Stimulated activated CD4-positive, alpha-beta T cell treated with anti-CD3 and anti-CD28 coated beads, Interleukin-2, amount 100 ng/mL, for 48 hours (primary cell): ENCODE measurements at places on chromosomes 3 and 15.

DNA sequence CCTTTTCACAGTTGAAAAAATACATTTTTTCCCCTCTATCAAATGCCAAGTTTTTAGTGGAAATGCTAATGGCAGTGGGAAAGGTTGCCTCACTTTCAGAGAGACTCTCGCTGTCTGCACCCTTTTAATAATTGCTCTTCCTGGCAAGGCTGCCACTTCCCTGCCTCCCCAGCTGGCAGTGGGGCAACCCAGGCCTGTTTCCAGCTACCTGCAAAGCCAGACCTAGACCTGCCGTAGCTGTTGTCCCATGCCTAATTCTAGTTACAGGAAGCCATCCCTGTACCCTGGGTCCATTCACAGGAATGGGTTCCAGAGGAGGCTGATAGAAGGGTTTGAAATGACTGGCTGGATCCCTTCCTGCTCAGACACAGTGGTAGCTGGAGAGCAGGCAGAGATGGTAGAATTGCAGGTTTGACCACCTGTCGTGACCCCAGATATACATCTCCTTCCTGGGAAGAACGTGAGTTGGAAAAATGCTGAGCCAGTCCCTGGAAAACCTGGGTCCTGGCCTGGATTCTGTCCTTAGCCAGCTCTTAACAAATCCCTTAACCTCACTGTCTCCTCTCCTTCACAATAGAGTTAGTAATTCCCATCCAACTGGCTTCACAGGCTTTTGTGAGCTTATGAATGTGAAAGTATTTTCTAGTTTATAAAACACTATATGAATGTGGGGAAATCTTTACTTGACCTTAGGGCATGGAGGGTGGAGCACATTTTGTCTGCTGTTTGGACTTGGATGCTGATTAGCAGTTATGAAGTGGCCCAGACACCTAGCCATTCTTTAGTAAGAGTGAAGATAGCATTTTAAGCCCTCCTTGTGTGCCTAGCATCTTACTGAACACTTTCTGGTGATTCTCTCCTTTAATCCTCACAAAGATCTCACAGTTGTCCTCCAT is 12.9 kb upstream of the ALPK3 start:
- no peak for DNase-seq

DNA sequence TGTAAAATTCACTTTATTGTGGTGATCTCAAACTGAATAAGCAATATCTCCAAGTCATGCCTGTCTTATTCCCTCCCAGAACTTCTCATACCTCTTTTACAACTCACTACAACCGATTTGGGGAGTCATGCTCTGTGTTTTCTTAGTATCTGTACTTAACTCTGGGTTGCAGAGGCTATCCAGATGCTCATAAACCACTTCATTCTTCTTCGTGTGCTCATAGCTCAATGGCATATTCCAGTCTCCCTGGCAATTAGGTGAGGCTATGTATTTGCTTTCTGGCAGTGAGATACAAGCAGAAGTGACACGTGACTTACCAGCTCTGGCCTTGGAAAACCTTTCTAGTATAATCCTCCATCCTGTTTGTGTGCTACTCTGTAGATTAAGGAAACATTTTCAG is 360.9 kb downstream of the ZNF385D start:
- DNase-seq, result no peak

DNA sequence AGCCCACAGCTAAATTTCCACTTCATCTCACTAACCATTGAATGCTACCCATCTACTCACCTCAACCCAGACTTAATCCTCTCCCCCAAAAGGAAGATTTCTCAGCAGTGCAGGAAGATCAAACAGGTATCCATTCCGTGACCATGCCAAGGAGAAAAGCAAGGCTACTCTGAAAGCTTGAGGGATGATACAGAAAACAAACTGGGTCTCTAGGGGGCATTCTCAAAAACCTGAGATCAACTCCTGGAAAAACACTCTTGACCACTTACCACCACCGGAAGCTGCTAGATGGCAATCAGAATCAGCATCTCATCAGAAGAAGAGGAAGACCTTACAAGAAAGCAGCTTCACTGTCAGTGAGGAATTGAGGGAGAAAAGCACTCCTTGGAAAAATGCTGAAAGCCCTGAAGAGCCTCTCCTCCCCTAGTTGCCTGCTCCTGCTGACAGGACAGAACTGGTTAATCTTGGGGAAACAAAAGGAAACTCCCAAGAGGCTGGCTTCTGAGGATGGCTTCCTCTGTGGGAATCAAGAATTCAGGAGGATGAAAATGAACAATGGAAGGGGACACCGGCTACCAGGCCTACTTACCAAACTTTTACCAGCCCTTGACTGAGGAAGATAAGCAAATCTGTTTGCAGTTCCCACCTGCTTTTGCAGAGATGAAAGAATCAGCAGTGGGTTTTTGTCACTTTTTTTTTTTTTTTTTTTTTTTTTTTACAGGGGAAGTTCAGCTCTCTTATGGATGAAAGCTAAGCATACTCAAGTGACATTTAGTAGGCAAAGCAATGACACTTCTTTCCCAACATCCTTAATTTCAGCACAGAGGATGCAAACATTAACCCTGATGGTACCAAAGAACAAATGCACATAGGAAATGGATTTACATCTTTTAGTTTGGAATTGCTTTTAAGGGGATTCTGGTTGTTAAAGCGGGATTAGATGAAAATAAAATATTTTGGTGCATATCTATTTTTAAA is at the start of gene ATP8B4:
ATP8B4 (minus strand) TSS at position 171 of the 978 bp plus-strand sequence. CDS start 12,267 bp downstream, outside the sequence.
- DNase-seq, result no peak

DNA sequence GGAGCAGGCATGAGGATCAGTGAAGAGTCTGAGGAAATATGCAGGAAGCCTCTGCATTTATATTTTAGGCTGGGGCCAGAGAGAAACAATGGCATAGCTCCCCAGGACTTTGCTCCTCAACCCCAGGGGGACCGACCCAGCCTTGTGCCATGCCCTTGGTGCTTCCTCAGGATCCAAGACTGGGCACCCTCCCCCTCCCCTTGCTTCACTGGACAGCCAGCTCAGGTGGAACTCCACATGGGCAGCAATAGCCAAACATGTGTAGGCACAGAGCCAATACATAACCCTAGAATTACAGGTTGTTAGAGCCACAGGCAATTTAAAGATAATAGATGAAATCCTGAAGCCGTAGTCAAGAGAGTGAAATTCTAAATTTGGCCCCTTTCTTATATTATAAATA is 73.0 kb upstream of the ETV5 start:
- DNase-seq, result no peak

GRCh38 chr3:114057011-114057347 is 442 bp downstream of the QTRT2 start:
- DNase-seq, result no peak

DNA sequence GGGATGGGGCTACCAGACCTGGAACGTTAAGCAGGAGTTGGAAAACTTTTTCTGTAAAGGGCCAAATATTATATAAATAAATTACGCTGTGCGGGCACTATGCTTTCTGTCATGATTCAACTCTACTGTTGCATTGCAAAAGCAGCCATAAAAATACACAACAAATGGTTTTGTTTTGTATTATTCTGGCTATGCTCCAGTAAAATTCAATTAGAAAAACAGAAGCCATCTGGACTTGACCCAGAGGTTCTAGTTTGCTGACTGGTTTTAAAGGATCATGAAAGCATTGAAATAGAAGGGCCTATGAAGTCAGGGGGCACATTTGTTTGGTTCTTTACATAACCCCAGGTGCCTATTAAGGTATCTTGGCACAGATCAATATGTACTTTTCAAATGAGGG is 647.4 kb upstream of the LMCD1 start:
- DNase-seq, result no peak

DNA sequence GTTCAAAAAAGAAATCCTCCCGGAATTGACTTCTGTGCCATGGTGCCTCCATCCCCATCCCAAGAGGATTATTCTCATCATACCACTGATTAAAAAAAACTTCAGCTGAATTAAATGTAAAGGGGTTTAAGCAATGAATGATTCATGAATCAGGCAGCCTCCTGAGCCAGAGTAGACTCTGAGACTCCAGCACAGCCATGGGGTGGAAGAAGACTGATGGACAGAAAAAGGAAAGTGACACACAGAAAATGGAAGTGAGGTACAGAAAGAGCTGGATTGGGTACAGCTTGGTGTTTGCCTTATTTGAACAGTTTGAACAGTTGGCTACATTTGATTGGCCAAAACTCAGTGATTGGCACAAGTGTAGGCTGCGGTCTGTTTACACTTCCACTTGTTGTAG is 224.8 kb upstream of the ATP10A start:
- no peak for DNase-seq

DNA sequence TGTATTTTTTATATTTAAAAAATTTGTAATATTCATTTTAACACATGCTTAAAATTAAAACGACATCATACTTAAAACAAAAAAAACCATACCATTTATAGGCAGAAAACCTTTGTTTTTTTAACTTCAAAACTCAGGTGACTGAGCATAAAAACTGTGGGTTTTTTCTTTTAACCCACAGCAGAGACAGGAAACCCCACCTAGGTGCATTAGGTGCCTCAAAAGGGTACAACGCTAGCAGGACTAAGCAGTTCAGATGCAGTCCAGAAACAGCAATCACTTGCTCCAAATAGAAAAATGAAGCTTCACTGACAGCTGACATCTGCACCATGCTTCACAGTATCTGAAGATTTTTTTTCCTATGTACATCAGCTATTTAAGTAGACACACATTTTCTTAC is 52.3 kb downstream of the GLB1 start:
- DNase-seq, result no peak

GRCh38 chr15:66698318-66698961 is 3.6 kb upstream of the SMAD6 start:
- no peak for DNase-seq

- no peak for DNase-seq
Observed at GRCh38 chr3:81952141-81952540, 190.7 kb upstream of the GBE1 start.

DNA sequence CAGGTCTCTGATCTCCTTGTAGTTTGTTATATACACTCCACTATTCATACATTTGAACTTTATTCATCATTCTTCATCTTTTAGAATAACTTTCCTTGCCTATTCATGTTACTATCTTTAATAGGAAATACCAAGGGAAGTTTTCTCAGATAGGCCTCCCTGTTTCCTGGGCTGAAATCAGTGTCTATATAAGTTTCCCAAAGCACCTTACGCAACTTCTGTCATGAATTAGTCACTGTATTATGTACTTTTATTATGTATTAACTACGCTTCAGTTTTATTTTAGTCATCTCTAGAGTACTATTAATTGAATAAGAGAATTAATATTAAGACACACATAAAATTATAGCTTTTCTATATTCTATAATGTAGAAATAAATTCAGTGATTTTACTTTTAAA is 1481.5 kb downstream of the OTOL1 start:
- DNase-seq, result no peak
